ENCODE measurements at places on chromosomes 2 and 18. TPM values are rescaled to one million over a fixed set of nuclear protein-coding genes. Genes with fewer than 3 reads are reported as not detected.

The FOXI3 gene
- not detected for total RNA-seq

The CHRNG gene
- total RNA-seq: not detected

The CKAP2L gene
- total RNA-seq: 2.3 TPM

The POTEI gene
- total RNA-seq: under 0.01 TPM

The DTNB gene
- 3.4 TPM for total RNA-seq

The UGT1A4 gene
- total RNA-seq: not detected

The CYP27A1 gene
- total RNA-seq: 0.58 TPM

The GKN2 gene
- total RNA-seq: not detected

Measured in regular cardiac myocyte (primary cell).